ENCODE measurements at places on chromosomes 12 and 14. TPM values are rescaled to one million over a fixed set of nuclear protein-coding genes. Genes with fewer than 3 reads are reported as not detected.

- peak; percentile 69 for DNase-seq
Measured at GRCh38 chr12:95739561-95740313, 50.8 kb downstream of the NTN4 start.

- no peak for DNase-seq
Measured at GRCh38 chr12:47742253-47742825, 16.3 kb downstream of the RAPGEF3 start.

DNA sequence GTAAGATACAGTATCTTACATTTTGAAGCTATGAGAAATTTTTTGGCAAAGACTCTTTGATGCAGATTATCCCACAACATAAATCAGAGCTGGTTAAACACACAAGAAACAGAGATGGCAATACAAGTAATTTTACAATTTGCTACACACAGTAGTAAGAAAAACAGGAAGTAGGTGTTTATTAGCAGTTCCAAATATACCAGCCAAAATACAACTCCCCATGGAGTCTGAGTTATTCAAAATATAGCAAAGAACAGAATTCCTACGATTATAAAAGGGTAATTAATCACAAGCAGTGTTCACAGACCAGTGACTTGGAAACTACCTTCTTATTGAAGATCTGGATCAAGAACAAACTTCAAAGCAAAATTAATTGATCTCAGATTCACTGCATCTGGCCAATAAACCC lies 83.9 kb downstream of the BMP4 start:
- no peak for DNase-seq

- DNase-seq: no peak
Measured at GRCh38 chr14:102538602-102539543, 29.3 kb upstream of the ANKRD9 start.

- no peak for DNase-seq
Measured at GRCh38 chr14:57287745-57288144, 19.0 kb downstream of the AP5M1 start.

DNA sequence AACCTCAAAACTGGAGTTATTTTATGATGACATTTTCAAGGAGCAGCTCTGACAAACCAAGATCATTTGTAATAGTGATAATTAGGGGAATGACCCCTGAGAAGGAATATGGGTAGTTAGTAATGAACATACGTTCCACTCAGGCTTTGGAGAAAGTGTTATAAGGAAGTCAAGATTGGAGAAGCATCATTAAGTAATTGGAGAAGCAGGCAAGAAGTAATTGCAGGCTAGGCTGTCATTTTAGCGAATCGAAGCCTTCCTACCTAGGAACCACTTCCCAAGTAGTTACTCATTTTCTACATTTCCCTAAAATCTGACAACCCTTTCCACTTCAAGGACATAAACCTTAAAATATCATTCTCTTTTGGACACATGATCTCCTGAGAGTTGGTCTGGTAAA lies 1.2 kb downstream of the EDDM3B start:
- DNase-seq: no peak

- no peak for DNase-seq
Measured at GRCh38 chr12:79925492-79925891, 9.4 kb downstream of the PPP1R12A start.

DNA sequence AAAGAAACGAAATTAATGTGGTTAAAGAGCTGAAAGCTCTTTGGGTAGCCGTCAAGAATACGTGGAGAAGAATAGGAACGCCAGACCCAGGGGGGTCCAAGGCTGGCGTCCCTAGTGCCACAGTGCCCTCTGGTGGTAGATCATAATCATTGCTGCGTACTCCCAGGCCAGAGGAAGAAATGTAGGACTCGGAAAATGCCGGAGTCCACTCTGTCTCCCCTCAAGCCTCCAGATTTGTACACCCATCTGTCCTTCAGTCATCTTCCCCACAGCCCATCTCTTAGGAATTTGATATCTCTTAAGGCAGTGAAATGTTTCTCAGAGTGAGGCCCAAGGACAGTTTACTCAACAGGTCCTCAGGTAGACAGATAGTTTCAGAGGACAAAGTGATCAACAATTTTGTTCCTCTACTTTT lies 25.4 kb upstream of the PLEKHG6 start:
- no peak for DNase-seq

Gene ACVRL1
- total RNA-seq: 274 TPM

Gene PRB2
- total RNA-seq: not detected

DNA sequence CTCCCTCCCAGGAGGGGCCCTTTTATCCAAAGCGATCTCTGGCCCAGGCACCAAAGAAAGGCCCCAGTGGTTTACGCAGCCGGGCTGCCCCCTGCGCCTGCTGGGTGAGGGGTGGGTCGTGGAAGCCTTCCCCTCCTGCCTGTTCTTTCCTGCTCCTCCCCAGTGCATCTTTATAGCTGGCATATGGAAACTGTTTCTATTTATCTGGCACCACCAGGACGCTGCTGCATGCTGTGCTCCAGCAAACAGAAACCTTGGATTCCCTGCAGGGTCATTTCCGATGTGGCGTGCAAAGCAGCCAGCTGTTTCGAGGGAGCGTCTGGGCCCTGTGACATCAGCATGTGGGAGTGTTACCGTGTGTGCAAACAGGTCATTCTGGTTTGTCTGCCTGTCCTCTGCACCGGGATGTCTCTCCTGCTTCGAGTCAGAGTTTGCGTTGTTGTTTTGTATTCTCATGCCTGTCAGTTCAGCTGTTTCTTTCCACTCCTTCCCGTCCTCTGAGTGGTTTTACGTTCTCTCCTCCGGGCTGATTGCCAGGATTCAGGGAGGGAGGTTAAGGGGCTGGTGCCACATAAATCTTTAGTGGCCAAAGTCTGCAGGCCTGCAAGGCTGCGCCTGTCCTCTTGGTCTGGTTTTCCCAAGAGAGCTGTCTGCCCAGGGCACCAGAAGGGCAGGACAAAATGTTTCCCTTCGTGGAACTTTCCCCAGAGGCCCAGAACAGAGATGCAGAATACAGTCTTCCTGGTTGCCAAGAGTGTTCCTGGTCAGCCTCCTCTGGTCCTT lies 24.6 kb downstream of the TPCN1 start:
- peak; percentile 91 for DNase-seq

GRCh38 chr14:99571303-99571986 lies 32.6 kb downstream of the CCDC85C start:
- DNase-seq: no peak

- DNase-seq: no peak
Measured at GRCh38 chr14:75667099-75667765, 6.2 kb downstream of the TTLL5 start.

- no peak for DNase-seq
Measured at GRCh38 chr12:57632073-57632957, 686 bp downstream of the B4GALNT1 start.
